ENCODE measurements at places on chromosomes 5 and 9.
A peak's percentile ranks its signal among the peaks of the same experiment; 100 is the strongest.

DNA sequence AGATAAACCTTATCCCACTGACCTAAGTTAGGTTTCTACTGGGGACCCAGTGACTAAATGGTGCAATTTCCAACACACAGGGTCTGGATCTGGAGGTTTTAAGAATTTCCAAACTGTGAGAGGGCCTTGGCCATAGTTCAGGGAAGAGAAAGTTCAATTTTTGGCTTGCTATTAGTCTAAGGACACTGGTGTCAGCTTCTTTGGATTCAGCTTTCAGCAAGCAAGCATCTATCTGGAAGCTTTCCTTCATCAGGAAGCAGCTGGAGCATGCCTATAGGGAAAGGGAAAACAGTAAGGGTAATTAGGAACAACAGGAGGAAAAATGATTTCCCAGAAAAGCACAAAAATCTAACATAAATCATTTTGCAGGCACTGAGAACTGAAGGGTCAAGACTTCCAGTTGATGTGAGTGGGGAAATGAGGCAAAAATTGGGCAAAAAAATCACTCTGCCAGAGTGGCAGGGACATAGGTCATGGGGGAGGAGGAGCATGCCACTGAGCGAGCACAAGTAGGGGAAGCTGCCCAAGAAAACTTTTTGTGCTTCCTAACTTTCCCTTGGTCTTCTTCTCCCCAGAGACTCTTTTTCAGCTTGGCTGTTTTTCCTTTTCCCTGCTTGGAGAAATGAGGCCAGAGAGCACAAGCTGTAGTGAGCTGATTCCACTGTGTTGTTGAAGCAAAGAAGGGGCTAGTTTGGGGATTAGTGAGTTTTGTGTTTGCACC lies 299.6 kb downstream of the FGF10 start:
- no peak for DNase-seq

DNA sequence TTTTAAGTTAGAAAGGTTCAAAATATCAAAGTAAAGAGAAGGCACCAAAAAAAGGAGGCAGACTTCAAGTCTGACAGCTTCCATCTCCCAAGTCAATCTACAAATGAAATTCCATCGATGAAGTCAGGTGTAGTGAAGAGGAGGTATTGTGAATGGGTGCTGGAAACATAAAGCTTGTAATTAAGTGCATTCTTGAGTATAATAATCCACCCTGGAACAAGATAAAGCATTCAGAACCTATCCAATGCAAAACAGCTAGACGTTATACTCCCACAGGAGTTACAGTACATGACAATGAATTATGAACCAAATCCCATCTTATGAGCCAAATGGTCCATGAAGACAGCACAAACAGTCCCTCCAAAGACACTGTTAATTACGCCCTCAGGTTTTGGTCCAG lies 22.3 kb downstream of the BNC2 start:
- DNase-seq = no peak

DNA sequence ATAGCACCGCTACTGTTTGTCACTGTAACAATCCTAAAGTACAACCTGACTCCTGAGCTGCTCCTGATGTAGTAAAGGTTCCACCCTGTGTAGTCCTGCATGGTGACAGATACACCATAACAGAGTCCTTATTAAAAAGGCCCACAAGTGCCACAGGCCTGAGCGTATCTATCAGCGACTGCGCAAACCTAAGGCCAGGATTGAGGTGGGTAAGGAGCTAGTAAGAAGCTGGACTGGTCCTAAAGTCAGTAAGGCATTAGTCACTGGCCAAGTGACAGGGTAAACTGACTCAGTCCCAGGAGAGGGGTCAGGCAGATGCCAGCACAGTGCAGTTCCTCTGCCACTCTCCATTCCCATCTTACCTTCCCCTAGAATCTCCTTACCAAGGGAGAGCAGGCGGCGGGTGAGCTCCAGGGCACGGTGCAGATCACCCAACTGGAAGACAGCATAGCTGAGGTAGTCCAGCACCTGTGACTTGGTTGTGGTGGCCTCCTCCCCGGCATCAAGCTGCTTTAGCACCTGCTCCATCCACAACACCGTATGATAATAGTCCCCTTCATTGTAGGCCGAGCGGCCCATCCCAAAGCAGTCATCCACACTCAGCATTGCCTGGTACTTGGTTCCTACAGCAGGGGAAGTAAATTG lies 17.6 kb downstream of the P4HA2 start:
- no peak for DNase-seq

DNA sequence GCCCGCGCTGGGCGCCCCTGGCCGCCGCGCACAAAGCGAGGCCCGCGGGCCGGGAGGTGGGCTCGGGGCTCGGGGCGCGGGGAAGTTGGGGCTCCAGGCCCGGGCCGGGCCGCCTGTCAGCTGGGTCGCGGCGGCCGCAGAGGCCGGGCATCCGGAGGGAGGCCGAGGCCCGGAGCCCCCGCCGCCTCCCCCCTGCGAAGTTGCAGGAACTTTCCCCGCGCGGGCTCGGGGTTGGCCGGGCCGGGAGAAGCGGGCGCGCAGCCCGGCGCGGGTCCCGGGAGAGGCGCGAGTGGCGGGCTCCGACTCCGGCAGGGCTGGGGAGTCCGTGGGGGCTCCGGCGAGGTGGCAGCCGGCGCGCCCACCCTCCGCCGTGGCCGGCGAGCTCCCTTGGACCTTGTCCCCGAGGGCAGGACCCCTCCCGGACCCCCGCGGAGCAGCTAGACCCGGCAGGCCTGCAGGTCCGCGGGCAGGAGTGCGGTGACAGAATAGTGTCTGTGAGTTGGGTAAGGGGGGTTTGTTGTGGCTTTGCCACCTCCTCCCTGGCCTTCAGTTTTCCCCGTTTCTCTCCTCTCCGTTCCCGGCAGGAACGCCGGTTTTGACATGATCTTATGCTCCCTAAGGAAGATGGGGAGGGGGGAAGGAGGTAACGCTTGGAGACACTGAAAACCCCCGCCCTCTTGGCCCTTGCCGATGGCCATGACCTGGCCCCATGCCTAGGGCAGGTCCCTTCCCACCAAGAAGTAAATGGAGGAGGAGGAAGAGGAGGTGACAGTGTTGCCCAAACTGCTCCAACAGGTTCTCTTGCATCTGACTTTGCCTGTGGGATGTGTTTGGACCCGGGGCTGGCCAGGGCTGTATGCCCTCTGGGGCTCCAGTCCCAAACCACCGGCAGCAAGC lies 942 bp downstream of the PHF2 start:
- peak; percentile 22 for DNase-seq

- no peak for DNase-seq
These were observed 111.0 kb downstream of the DPYSL3 start for GRCh38 chr5:147398860-147399259.

DNA sequence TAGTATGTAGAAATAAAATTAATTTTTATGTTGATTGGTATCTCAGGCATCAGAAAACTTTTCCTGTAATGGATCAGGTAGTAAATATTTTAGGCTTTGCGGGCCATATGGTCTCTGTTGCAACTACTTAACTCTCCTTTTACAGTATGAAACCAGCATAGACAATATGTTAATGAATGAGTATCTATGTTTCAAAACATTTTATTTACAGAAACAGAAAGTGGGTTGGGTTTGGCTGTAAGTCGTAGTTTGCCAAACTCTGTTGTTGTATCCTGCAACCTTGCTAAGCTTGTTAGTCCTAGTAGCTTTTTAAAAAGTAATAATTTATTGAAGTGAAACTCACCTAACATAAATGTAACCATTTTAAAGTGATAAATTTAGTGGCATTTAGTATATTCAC lies 132.1 kb downstream of the NR3C1 start:
- no peak for DNase-seq

DNA sequence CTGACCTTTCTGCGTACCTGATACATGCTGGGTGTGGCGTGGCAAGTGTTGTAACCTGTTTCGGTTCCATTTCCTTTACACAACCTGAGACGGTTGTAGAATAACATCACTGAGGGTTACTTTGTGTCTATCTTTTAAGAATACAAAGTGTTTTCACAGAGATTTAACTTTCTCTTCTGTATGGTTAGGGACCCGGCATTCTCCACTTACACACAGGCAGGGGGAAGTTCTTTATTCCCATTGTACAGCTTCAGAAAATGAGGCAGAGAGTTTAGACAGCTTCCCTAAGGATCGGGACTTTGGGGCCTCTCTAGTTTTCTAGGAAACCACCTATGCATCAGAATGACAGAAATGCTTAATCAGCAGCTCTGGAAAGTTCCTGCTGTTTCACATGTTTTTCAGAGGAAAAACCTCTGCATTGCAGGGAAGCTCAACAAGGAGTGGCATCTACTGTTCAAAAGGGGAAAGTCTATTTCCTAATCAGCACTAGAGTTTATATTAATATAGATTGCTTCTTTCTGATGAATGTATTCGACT lies 41.3 kb downstream of the CAST start:
- DNase-seq = no peak

DNA sequence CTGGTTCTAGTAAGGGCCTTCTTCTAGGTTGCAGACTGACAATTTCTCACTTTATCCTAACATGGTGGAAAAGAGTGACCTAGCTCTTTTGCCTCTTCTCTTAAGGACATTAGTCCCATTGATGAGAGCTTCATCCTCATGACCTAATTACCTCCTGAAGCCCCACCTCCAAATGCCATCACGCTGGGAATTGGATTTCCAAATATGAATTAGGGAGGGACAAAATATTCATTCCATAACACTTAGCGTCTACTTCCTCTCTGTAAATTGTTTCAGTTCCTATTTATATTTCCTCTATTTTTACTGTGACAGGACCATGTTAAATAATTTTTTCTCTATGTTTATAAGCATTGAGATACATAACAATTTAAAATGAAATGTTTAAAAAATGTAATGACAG lies 408.8 kb downstream of the CDH10 start:
- no peak for DNase-seq
